ENCODE measurements at places on chromosomes 16 and 17.

GRCh38 chr16:5873221-5873620, 775.6 kb upstream of the EEF2KMT start:
- no peak for DNase-seq

GRCh38 chr17:78399693-78400144, 21.3 kb downstream of the PGS1 start:
- DNase-seq, result no peak

DNA sequence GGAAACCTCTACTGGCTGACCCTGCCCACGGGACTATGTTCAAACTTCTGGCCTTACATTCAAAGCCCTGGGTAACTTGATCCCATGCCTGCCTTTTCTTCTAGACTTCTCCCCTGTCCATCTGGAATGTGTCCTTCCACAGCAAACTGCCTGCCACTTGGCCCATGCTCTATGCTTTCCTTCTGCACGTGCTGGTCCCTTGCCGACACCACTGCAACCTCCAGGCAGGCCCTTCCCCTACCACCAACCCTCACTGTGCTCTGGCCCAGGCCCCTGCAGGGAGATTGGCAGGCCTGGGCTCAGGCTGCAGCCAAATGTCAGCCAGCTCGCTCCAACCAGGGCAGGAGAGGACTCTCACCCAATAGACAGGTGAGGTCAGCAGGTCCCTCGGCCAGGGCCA, 11.0 kb downstream of the HSD11B2 start:
- no peak for DNase-seq

- no peak for DNase-seq
Observed at GRCh38 chr16:57069635-57070370, 22.6 kb upstream of the CPNE2 start.

GRCh38 chr16:1469693-1470201, 5.1 kb downstream of the CLCN7 start:
- DNase-seq, result no peak

All from activated T-helper 1 cell treated with anti-CD3 and anti-CD28 coated beads, Interleukin-2, amount 50 U/mL, for 16 hours (primary cell).